Type B pancreatic cell (in vitro differentiated cells): ENCODE measurements at places on chromosomes 7 and 10. TPM values are rescaled to one million over a fixed set of nuclear protein-coding genes. Genes with fewer than 3 reads are reported as not detected.
A peak's percentile ranks its signal among the peaks of the same experiment; 100 is the strongest.

IKZF1 gene
- total RNA-seq, result 1.0 and 2.0 TPM in 2 replicates

PSD gene
- total RNA-seq, result 7.8 and 9.3 TPM in 2 replicates

TDRD1 gene
- total RNA-seq, result not detected in 2 replicates

OPN4 gene
- not detected in 2 replicates for total RNA-seq

RASA4B gene
- total RNA-seq, result 5.5 and 7.1 TPM in 2 replicates

DNA sequence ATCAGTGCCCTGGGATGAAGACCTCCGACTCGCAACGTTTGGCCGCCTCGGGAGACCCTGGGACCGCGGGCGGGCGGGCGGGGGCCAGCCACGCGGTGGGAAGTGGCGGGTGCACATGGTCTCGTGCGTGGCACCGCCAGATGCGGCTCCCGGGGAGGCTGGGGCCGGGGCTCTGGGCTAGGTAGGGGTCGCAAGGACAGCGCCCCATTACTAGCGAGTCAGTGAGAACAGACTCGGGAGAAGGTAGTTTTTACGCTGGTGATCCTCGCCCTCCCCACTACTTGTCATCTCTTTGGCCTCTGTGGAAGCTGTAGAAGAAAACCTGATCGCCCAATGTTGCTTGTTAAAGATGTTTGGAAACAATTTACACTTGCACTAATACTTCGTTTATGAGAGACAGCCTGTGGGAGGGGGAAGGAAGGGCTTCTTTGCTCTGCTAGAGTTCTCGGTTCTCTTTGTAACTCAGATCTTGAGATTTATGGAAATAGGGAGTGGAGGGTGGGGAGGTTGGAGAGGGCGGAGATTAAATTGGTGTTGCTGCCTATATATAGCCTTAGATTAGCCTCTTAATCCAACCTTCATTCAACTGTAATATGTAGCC, 591 bp downstream of the BZW2 start:
- no peak for DNase-seq
- H3K36me3 ChIP-seq, result peaks cover 6% of the 10 kb centered on the region
- peak overlapping the region; percentile 100 for H3K4me3 ChIP-seq
- peak overlapping the region; percentile 96 for H3K27ac ChIP-seq
- peaks cover 48% of the 10 kb centered on the region for H3K4me1 ChIP-seq

- no peak overlapping the region for H3K27ac ChIP-seq
- H3K27me3 ChIP-seq, result peaks cover 4% of the 10 kb centered on the region
- no peak overlapping the region for H3K4me3 ChIP-seq
- H3K36me3 ChIP-seq, result no peaks in the 10 kb centered on the region
- peak; percentile 42 for DNase-seq
These were observed 32.2 kb downstream of the FRMPD2 start for GRCh38 chr10:48242171-48242904.

- peak overlapping the region; percentile 56 for H3K27ac ChIP-seq
- no peak for DNase-seq
- peak overlapping the region; percentile 98 for H3K4me3 ChIP-seq
- peaks cover 17% of the 10 kb centered on the region for H3K27me3 ChIP-seq
- H3K4me1 ChIP-seq, result peaks cover 47% of the 10 kb centered on the region
These were observed 172.6 kb downstream of the FAM107B start for GRCh38 chr10:14601872-14602725.

DNA sequence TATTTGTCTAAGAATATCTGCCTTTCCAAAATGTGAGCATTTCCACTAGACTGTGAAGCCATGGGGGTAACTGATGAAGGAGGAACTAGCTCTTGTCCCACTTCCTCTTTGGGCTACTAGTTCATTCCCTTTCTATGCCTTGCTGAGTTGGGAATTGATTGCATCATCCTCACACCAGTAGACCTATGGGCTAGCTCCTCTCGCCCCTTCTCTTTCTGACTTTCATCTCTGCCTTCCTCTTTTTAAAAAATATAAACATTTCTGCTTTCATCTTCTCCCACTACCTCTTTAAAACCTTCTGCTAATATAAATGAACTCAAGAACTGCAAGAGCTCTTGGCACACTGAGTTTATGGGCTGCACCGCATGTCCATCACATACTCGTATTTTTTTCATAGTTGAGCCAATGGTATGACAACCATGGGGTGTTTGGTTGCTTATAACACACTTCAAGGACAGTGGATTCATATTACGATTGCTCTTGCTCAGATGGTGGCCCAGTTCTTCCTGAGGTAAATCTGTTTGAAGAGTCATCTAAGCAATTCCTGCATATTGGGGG, 182.0 kb downstream of the REEP3 start:
- no peaks in the 10 kb centered on the region for H3K36me3 ChIP-seq
- H3K4me3 ChIP-seq, result no peak overlapping the region
- H3K4me1 ChIP-seq, result peaks cover 35% of the 10 kb centered on the region
- no peaks in the 10 kb centered on the region for H3K27me3 ChIP-seq
- no peak for DNase-seq
- H3K27ac ChIP-seq, result no peak overlapping the region

DNA sequence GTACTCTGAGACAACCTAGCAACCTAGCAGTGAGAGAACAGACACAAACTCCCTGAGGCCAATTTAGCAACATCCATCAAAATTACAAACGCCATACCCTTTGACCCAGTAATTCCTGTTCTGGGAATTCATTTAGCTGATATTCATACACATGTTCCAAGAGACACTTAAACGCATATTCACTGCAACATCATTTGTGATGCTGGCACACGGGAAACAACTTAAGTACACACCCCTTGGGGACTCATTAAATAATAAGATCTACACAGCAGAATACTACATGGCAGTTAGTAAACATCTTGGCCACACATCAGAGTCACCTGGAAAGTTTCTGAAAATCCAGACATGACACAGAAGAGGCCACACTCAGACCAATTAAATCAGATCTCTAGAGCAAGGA, 17.6 kb downstream of the NUDCD3 start:
- H3K36me3 ChIP-seq, result peaks cover 21% of the 10 kb centered on the region
- no peak overlapping the region for H3K4me3 ChIP-seq

DNA sequence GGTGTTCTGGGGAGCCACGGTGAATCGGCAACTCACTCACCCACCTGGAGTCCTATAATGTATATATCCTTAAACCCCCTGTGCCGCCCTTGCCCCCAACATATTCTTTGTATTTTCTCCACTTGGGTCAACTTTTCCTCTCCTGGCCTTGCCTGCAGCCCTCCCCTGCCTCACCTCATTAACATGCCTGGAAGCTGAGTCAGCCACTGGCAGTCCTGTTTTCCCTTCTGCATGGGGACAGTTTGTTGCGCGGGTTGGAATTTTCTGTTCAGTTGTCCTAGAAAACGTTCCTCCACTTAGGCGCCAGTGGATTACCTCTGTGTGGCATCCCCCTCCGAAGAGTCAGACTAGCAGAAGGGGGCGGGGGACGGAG, 97.4 kb downstream of the C10orf105 start:
- no peaks in the 10 kb centered on the region for H3K36me3 ChIP-seq
- peaks cover 15% of the 10 kb centered on the region for H3K27me3 ChIP-seq
- no peak overlapping the region for H3K4me3 ChIP-seq
- peaks cover 35% of the 10 kb centered on the region for H3K4me1 ChIP-seq
- DNase-seq, result no peak

DNA sequence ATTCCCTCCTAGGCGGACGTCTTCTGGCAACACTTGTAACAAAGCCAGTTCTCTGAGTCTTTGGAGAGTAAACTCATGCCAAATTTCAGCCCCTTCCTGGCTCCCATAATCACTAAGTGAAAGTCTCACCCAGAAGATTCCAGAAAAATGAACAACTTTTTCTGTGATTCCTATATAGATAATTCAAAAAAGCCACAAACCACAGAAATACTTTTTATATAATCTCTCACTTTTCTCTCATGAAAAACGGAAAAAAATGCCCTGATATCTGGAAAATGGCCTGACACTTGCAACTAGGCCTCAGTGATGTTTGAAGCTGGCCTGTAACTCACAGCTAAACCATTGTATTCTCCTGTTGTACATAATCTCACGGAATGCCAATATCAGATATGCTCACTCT, 296.2 kb downstream of the HTR7 start:
- DNase-seq, result no peak
- H3K4me1 ChIP-seq, result no peaks in the 10 kb centered on the region
- H3K27ac ChIP-seq, result no peak overlapping the region
- H3K4me3 ChIP-seq, result no peak overlapping the region

GRCh38 chr7:131164025-131164925, 163.4 kb upstream of the MKLN1 start:
- H3K36me3 ChIP-seq, result no peaks in the 10 kb centered on the region
- no peak overlapping the region for H3K4me3 ChIP-seq
- no peaks in the 10 kb centered on the region for H3K27me3 ChIP-seq
- no peak overlapping the region for H3K27ac ChIP-seq
- DNase-seq, result no peak

DNA sequence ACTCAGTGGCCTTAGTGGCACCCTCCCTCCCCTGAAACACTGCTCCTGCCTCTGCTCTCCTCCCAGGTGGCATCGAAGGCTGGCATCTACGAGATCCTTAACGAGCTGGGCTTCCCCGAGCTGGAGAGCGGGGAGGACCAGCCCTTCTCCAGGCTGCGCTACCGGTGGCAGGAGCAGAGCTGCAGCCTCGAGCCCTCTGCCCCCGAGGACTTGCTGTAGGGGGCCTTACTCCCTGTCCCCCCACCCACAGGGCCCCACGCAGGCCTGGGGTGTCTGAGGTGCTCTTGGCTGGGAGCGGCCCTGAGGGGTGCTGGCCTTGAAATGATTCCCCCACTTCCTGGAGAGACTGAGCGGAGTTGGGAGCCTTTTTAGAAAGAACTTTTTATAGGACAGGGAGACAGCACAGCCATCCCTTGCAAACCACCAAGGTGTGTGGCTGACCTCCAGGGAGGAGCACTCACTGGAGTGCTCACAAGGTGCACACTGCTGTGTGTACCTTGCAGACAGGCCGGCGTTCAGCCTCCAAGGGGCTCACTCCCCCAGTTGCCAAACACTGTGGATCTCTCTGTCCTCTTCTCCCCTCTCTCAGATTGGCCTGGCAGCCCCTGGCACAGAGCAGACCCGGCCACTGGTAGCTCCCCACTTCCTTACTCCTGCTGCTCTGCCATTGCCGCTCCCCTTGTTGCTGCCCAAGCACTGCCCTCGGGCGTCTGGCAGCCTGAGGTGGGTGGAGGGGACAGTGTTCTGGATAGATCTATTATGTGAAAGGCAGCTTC, 35.8 kb downstream of the PRF1 start:
- no peak overlapping the region for H3K27ac ChIP-seq
- H3K36me3 ChIP-seq, result peaks cover 4% of the 10 kb centered on the region
- peaks cover 2% of the 10 kb centered on the region for H3K27me3 ChIP-seq
- DNase-seq, result no peak
- peaks cover 16% of the 10 kb centered on the region for H3K4me1 ChIP-seq
- H3K4me3 ChIP-seq, result no peak overlapping the region

- peaks cover 19% of the 10 kb centered on the region for H3K4me1 ChIP-seq
- H3K4me3 ChIP-seq, result no peak overlapping the region
- H3K36me3 ChIP-seq, result no peaks in the 10 kb centered on the region
- H3K27me3 ChIP-seq, result no peaks in the 10 kb centered on the region
- H3K27ac ChIP-seq, result no peak overlapping the region
These were observed 118.3 kb upstream of the KMT2E start for GRCh38 chr7:104895522-104896236.

DNA sequence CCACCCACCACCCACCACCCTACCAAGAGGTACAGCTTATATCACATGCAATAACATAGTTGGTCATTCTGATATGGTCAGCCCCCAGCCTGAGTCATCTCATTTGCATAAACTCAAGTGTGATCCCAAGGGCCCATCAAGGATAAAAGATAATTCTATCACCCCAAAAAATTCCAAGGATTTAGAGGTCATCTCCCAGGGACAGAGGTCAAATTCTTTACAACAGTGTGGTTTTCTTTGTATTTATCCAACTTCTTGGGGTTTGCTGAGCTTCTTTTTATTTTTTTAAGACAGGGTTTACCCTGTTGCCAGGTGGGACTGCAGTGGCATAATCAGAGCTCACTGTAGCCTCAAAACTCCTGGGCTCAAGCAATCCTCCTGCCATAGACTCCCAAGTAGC, 9.4 kb upstream of the GTPBP10 start:
- H3K4me3 ChIP-seq, result no peak overlapping the region
- no peaks in the 10 kb centered on the region for H3K4me1 ChIP-seq
- H3K27ac ChIP-seq, result no peak overlapping the region
- H3K27me3 ChIP-seq, result peaks cover 3% of the 10 kb centered on the region
- DNase-seq, result no peak

DNA sequence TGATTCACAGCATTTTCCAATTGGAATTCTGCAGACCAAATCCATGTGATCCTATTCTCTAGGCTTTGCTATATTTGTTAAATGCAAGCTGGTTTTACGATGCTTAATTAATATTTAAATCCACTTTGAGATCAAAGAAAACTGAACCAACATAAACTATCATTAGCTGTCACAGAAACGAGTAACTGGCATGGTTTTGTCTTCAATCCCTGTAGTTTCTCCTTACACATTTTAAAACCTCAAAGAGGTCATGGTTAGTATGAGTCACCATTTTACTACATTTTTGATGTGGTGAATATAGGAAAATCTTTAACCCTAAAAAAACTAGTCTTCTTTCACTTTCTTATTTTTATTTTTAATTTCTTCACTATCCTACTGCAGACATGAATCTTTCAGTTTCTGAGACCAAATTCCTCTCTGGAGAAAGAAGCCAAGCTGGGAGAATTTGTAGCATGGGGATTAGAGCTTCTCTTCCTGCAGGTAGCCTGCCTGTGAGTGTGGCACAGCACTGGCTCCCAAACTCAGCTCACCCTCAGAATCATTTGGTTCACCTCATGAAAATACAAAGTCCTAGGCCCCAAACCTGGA, 8.7 kb upstream of the LIPM start:
- H3K27ac ChIP-seq, result no peak overlapping the region
- DNase-seq, result no peak
- H3K4me3 ChIP-seq, result no peak overlapping the region
- H3K4me1 ChIP-seq, result peaks cover 7% of the 10 kb centered on the region
- H3K36me3 ChIP-seq, result no peaks in the 10 kb centered on the region
- H3K27me3 ChIP-seq, result no peaks in the 10 kb centered on the region
